NCI-H1105 (cell line): ENCODE measurements at places on chromosomes 12 and 14.

DNA sequence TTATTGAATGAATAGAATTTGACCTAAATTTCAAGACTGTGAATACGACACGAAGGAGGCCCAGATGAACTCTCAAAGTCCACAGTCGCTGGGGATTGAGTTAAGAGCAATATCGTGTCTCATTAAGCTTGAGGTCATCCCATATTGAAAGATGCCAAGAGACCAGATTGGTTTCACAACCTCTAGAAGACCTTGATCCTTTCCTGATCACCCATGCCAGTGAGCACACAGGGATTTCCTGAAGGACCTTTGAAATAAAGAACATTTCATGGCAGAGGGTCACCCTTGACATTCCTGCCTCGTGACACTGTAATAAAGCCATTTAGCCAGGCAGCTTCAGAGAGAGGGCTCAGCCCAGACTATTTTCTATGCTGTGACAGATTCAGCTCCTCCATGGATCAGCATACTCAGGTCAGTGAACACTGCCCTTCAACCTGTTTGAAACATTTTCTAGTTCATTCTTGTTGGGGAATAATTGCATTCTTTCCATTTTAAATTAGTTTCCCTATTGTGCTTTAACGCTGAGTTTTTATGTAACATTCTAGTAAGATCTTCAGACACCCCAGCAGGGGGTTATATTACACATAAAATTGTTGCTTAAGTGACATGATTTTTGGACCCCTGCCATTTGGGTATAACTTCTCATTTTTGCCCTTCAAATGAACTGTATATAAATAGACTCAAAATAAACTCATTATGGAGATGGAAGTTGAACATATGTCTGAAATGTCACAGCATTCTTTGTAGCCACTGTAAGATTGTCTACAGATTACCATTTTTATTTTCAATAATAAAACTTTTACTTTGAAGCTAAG, 213.2 kb downstream of the C12orf50 start:
- no peak for DNase-seq

DNA sequence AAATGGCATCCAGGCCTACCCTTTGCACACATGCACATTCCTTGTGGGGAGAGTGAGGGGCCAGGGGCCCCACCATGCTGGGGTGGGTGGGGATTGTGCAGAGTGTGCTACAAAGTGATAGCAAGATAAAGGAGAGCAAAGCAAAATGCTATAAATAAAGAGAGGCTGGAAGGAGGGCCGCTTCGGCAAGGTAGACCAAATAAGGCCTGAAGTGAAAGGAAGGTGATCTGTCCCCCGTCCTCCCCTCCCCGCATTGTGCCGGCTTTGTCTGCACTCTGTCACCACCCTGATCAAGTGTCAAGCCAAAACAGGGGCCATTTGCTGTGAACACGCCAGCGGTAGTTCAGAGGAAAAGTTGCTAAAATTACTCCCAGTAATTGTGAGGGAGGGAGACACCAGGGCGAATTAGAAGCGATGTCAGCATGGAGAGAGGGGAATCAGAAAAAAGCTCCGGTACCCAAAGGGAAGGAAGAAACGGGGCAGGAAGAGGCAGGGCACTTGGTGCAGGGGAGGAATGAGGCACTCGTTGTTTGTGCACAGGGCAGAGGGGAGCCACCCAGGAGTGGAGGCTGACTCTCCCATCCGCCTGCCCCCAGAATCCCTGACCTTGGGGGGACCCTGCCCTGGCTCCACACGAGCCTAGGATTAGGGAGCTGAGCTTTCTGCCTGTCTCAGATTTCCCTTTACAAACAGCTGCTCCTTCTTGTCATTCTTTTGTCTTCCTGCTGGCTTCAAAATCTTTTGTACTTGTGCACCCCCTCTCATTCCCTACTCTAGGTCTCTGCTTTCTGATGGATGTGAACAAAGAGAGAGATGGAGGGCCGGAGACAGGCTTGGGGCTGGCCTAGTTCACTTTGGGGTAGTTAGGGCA, 2.9 kb upstream of the MYH7 start:
- no peak for DNase-seq

DNA sequence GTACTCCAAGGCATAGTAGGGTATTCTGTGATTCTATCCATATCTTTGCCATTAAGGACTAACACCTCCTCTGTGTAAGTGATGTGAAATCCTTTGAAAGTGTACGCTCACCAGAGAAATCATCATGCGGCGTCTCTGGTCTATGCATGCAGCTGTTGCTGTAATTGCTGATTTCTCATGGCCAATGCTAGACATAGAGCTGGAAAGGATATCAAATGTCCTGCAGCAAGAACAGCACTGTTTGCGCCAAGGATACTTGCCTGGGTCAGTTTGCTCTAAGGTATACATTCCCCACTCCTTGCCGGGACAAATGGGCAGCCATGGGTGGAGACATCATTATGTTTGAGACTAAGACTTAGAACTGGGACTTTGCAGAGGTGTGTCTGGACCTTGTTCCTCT, 896.4 kb downstream of the BCL11B start:
- no peak for DNase-seq

GRCh38 chr14:103533137-103533998, 4.4 kb downstream of the TRMT61A start:
- no peak for DNase-seq

GRCh38 chr14:102777711-102778337, 575 bp downstream of the TRAF3 start:
- no peak for DNase-seq

GRCh38 chr12:91507754-91508153, 325.1 kb upstream of the DCN start:
- DNase-seq = no peak

- DNase-seq = no peak
Observed at GRCh38 chr12:31714406-31715271, 14.2 kb downstream of the AMN1 start.

GRCh38 chr12:22271023-22271422, 63.5 kb downstream of the ST8SIA1 start:
- no peak for DNase-seq

DNA sequence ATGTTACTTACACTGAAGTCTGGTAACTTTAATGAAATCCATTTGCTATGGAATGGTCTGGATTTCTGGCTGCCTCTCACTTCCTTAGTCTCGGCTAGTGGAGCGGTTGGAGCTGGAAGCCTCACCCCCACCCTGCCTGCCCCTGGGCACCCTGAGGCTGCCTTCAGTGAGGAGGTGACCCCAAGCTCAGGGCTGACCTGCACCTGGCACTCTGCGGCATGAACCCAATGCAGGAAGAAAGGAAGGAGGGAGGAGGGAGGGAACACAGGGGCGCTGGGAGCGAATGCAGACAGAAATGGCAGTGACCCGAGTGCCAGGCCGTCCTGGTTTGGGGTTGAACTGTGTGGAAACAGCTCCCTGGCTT, 353.1 kb downstream of the TMEM121 start:
- no peak for DNase-seq

GRCh38 chr14:22579236-22579635, 9.8 kb downstream of the DAD1 start:
- DNase-seq = no peak

GRCh38 chr12:57837864-57838562, 8.5 kb downstream of the CTDSP2 start:
- no peak for DNase-seq

DNA sequence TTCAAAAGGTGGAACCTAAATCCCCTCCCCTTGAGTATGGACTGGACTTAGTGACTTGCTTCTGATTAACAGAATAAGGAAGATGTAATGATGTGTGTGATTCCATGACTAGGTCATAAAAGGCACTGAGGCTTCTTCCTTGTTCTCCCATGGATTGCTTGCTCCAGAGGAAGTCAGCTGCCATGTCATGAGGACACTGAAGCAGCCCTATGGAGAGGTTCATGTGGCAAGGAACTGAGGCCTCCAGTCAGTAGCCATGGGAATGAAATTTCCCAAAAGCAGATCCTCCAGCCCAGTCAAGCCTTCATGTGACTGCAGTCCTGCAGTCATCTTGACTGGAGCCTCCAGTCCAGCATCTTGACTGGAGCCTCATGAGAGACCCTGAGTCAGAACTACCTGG, 10.7 kb downstream of the TMBIM4 start:
- DNase-seq = no peak

- no peak for DNase-seq
Observed at GRCh38 chr12:96054244-96054610, 18.8 kb upstream of the LTA4H start.

- DNase-seq = no peak
Observed at GRCh38 chr14:36162267-36162666, 14.3 kb downstream of the PTCSC3 start.

GRCh38 chr12:80821513-80822000, 104.8 kb downstream of the MYF5 start:
- no peak for DNase-seq

DNA sequence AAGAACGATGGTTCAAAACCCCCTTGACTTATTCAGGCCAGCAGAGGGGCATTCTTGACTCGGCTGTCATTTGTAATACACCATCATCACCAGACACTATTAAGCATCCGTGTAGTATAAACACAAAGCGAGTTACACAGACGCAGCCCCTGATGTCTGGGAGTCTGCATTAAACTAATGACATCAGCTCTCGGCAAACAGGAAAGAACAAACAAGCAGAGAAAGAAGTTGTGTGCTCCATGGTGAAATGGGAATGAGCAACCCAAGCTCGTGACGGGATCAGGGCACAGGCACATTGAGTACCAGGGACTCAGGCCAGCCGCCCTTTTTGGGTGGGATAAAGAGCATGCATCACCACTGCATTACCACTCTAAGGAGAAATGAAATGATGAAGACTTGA, 460.1 kb downstream of the MED13L start:
- DNase-seq = no peak

- DNase-seq = no peak
Observed at GRCh38 chr12:121729021-121729420, 16.5 kb downstream of the TMEM120B start.

DNA sequence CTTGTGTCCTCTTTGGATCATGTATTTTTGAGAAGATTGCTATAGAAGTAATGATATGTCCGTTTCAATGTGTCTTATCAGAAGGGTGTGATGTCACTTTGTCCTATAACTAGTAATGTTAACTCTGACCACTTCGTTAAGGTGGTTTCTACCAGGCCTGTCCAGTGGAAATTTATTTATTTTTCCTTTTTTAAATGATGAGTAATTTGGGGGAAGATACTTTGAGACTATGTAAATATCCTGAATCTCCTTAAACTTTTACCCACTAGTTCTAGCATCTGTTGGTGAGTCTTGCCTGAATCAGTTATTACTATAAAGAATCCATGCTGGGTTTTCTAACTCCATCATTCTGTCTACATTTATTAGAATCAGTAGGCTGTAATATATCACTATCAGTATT, 15.3 kb downstream of the EP400 start:
- DNase-seq = no peak

- no peak for DNase-seq
Observed at GRCh38 chr14:78316786-78317185, 146.6 kb downstream of the NRXN3 start.

- DNase-seq = peak; percentile 71
Observed at GRCh38 chr12:10721651-10722501, 1.2 kb downstream of the YBX3 start.

- DNase-seq = no peak
Observed at GRCh38 chr12:104604070-104604994, 147.6 kb downstream of the CHST11 start.

- no peak for DNase-seq
Observed at GRCh38 chr14:72463291-72463866, 430.5 kb downstream of the DPF3 start.

- DNase-seq = no peak
Observed at GRCh38 chr12:51836827-51837173, 11.7 kb downstream of the FIGNL2 start.

DNA sequence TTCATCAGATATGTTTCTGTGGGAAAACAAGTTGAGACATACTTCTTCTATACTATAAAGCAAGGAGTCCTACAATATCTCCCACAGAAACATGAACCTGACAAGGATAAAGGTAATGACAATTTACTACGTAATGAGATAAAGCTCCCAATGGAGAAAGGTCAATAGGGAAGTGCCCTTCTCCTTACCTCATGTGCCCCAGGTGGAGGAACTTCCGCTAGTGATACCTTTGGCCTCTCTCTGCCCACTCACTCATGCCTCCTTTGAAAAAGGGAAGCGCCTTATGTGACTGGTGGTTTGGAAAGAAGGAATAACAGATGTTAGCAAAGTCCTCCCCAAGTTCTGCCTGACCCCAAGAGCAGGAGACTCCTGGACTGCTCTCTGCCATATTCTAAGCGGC, 305.3 kb downstream of the ITPR2 start:
- DNase-seq = no peak

DNA sequence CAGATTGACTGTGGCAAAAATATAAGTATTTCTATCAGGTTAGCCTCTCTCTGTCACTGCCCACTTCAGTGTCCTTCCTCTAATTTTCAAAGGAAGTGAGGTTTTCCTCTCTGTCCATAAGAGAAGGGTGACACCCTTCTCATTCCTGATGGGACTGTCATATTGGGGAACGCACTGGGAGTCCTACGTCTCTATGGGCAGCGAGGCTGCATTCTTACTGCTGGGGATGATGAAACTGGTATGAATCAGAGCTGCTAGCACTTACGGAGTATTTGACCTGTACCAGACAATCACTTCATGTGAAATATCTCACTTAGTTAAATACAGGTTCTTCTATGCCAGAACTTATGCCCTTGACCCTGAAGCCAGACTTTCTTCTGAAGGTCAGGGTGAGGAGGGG, 436.3 kb downstream of the DPF3 start:
- DNase-seq = no peak

DNA sequence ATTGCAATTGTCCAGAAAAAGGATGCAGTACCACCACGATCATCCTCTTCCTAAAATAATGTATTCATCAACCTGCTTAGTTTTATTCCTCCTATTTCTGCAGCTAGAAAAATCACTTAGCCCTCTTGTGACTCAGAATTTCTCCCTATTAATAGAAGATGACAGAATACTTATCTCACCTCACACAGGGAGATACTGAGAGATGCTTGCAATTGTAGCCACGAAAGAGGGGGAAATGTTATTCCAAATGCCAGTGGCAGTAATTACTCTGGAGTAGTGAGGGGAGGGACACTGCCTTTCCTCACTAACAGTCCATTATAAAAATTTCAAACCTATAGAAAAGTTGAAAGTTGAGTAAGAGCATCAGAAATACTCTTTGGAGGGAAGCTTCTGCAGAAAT, 11.8 kb upstream of the DUSP6 start:
- no peak for DNase-seq

DNA sequence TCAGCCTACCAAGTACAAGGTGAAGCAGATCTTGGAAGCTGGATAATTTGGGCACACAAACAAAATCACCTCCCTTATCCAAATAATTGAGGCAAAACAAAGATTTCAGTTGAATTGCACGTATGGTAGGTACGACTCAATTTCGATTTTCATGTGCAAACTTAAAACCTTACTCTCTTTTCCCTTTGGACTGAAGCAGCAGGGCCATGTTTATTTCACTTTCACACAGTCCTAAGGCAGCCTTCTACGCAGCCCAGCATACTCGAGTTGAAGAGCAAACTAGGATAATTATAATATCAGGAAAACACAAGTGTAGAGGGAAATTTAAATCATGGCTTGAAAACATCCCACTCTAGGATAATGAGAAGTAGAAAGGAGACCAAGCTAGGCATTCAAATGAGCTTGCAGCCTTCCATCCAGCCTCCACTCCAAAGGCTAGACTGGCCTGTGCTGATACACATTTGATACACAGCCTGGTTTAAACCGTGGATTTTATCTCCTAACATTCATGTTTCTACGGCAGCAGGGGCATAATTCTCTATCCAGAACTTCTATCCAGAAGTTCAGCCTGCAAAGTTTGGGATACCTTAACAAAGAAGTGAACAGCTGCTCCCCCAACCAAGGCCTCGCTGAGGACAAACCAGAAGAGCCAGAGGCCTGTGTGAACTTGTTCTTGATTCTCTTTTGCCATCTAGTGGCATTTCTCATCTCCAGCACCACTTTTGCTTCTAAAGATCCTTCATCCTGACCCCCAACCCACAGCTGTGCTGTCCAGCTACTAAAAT, 2.4 kb upstream of the RNASE7 start:
- DNase-seq = peak; percentile 30
